ENCODE measurements at places on chromosomes 4 and X.

DNA sequence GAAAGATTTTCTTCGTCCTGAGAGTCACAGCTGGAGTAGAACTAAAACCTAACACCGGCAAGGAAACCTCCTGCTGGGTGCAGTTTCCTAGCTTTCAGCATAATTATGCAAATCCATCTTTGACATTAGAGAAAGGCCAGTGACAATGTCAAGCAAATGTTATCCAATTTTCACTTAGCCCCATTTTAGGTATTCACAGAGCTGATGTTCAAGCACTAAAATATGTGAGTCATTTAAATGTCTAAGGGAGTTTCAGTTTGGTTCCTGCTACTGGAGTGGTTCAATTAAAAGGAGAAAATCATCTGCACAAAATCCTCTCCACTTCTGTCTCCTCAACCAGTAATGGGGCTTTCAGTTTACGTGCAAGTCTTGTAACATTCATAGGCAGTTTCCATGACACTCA lies 37.1 kb upstream of the AMOT start:
- no peak for DNase-seq

DNA sequence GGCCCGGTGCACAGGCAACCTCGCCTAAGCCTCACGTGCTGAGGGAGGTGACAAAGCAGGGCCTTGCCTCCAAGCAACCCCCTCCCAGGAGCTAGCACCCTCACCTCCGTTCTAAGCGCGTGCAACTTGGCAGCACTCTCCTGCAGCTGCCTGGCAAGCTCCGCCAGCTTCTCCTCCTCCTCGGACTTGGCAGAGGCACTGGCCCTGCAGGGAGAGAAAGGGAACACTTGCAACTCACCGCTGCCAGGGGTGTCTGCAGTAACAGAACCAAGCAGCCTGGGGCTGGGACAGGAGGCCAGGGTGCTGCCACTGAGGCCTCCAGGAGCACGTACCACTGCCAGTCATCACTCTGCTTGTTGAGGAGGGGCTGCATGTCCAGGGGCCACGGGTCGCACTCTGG lies 10.3 kb upstream of the TREX2 start:
- DNase-seq: no peak

- no peak for DNase-seq
These were observed 187.3 kb upstream of the FAM241A start for GRCh38 chr4:111957997-111958396.

DNA sequence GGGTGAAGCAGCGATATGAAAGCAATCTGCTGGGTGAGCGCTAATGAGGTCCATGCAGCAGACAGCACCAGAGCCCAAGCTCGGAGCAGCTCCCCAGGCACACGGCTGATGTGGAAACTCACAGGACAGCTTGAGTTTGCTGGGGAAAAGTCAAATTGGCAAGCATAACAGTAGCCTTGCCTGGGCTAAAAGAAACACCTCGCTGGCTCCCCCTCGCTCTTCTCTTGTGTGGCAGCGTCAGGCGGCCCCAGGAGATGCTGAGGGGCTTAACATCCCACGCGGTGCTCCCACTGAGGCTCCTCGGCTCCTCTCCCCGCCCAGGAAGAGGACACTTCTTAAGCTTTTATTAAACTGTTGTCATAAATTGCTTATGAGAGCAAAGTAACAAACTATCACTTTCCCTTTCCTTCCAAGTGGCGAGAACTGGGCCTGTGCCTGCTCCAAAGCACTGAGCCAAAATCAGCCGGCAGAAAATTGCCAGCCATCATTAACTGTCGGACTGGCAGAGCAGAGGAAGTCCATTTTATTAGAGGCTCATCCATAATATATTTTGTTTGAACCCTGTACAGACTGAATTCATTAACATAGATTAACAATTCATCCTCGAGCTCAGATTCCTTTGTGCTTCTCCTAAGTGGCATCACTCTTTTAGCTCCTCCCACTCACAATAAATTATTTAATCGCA lies 111.4 kb downstream of the TSPAN5 start:
- no peak for DNase-seq

DNA sequence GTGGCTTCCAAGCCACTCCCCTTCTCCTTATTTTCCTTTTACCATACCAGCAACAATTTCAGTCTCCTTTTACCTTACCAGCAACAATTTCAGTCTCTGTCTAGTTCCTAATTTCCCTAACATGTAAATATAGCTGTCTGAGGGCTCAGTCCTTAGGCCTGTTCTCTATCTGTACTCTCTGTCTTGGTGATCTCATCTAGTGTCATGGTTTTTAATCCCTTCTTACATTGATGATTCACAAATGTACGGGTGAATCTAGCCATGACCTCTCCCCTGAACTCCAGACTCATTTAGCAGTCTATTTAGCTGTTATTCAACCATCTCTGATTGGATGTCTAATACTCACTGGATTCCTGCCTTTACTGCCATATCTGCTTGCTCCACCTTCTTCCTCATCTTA lies 7.2 kb downstream of the IL15 start:
- peak; percentile 70 for DNase-seq

- DNase-seq: no peak
These were observed 1145.6 kb upstream of the DIAPH2 start for GRCh38 chrX:95539041-95539440.

DNA sequence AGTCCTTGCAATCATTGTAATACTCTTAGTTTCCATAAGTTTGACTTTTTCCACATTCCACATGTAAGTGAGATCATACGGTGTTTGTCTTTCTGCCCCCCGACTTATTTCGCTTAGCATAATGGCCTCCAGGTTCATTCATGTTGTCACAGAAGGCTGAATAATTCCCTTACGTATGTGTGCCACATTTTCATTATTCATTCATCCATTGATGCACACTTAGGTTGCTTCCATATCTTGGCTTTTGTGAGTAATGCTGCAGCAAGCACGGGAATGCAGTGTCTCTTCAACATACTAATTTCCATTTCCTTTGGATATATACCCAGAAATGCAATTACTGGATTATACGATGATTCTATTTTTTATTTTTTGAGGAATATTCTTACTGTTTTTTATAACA lies 22.0 kb upstream of the VEGFC start:
- DNase-seq: peak; percentile 59

DNA sequence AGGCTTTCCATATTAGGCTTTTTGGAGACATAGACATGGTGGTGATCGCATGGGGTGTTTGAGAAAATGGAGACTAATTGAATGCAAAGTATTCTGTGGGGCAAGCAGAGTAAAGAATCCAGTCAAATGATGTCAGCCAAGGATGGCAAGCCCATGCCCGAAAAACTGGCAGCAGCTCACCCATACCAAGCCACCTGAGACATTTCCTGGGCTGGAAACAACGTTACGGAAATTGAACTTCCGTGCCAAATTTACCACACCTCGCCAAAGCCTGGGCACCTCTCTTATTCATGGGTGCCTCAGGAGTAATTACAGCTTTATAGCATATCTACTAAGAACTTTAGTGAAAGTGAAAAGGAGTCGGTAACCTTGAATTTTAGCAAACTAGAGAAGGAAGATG lies 166.4 kb downstream of the CBR4 start:
- no peak for DNase-seq

GRCh38 chr4:91961504-91961903 lies 342.3 kb upstream of the GRID2 start:
- DNase-seq: peak; percentile 36

DNA sequence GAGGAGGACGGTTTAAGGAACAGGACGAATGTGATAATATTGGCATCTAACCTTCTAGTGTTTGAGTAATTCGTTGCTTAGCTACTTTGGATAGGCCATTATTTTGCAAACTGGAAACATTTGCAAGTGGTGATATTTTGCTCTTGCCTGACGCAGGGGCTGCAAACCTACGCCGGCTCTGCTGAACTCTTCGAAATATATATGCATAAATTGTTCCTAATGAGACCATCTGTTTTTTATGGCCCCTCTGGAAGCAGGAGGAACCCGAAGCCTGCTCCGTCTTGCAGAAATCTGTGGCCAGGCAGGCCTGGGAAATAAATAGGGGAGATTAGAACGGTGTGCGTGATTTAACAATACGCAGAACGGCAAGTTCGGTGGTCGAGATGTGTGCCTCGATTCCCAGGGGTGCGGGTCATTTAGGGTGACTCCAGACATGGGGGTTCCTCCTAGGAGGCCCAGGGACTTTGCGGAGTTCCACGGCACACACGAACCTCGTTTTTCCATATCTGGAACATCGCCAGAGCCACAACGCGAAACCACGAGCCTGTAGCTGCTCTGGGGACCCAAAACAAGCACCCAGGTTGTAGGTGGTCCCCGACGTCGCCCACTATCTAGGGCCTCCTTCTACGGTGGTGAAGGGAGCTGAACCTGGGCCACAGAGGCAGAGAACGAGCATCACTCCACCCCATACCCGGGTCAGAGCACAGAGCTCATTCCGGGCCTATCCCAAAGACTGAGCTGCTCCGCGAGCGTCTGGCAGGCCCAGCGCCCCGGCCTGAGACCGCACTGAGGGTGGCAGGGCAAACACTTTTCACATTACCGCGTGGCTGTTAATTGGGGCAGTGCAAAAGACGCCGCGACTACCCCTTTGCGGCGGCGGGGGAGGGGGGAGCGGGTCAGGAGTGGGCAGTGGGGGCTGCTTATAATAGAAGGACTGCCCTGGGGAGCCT lies 89.7 kb downstream of the BCOR start:
- no peak for DNase-seq

GRCh38 chrX:124289443-124289842 lies 43.0 kb upstream of the TEX13D start:
- DNase-seq: no peak

- DNase-seq: no peak
These were observed 28.6 kb downstream of the CDS1 start for GRCh38 chr4:84611531-84611930.

GRCh38 chr4:8419222-8420041 lies 21.1 kb downstream of the ACOX3 start:
- no peak for DNase-seq

- no peak for DNase-seq
These were observed 536.9 kb downstream of the RAPGEF2 start for GRCh38 chr4:159639671-159640323.

- DNase-seq: no peak
These were observed 46.2 kb downstream of the TMEM164 start for GRCh38 chrX:110049096-110049495.

GRCh38 chr4:98653890-98654867 lies 4.2 kb downstream of the TSPAN5 start:
- peak; percentile 84 for DNase-seq

- peak; percentile 83 for DNase-seq
These were observed 23.8 kb downstream of the NUDT6 start for GRCh38 chr4:122898370-122899150.

DNA sequence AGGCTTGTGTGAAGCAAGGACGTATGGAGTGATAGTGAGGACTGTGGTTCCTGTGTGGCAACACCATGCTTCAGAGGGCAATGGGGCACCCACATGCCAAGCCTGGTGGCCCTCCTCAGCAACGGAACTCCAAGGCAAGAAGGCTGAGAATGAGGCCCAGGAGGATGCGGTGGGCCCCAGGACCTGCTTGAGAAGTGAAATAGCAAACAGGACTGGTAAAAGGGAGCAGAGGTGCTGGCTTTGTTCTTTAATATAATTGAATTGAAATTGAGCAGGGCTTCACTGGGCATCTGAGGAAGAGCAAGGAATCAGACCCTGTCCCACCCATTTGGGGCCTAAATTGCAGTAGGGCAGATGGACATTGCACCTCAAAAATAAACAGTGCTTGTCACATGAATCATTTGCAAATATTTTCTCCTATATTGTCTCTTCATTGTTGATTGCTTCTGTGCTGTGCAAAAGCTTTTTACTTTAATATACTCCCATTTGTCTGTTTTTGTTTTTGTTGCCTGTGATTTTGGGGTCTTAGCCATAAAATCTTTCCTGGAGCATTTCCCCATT lies 2.3 kb downstream of the TMEM187 start:
- no peak for DNase-seq

DNA sequence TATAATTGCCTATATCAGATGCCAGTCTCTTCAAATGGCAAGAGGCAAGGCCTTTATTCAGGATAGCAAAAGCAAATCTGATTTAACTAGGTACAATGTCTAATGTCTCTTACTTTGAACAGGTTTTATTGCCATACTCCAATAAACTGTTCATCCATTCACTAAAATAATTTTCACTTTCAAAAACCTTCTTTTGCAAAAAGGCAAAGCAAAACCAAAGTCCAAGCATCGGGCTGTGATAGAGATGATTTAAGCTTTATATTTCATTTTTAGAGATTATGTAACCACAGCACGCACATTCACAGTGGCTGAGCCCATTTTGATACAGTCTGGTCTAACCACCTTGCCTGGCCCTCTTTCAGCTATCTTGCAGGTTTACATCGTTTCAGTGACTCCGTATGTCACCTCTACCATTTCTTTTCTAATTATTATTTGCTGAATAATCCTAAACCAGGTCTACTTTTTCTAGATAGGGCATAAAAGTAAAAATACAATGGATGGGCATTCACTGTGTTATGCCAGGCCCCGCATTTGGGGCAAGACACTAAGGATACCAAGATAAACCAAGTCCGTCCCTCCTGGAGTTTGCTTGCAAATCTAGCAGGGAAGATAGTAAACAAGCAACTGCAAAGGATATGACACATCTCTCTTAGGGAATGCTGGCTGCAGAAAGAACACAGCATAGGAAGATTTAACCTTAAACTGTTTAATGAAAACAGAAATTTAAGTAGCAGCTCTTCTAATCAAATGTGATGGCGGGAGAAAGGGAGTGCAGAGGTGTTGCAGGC lies 1.8 kb downstream of the CASP3 start:
- no peak for DNase-seq

DNA sequence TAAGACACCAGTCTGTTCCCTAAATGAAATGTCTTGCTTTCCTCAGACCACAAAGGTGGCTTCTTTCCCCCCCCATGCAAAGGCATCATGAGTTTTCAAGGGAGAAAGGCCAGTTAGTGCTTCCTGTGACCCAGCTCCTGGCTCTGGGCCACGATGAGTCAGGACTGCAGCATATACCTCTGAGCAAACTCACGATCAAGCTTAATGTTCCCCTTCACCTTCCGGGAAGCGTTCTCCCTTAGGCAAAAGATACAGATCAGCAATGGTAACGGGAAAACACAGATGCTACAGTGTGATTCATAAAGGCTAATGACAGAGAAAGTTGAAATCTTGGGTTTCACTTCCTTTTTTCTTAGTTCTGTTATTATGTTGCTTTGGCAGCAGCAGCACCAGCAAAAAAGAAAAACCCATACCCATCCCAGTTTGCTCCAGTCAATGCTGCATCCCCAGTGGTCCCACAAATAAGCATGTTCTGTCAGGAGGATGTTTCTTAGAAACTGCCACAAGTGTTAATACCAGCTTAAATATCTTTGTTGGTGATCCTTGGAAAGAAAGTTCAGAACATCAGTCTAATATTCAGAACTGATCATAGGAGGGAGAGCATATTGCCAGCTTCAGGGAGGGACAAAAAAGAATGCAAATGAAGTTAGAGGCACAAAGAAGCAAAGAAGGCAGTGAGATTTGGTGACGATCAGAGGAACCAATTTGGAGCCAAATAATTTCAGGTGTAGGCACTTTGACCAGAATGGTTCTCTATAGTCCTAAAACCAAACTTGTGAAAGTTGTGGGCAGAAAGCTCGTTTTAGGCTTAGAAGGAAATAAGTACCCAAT lies 41.2 kb downstream of the LONRF3 start:
- peak; percentile 67 for DNase-seq

GRCh38 chr4:186514271-186514950 lies 41.0 kb downstream of the MTNR1A start:
- no peak for DNase-seq

- no peak for DNase-seq
These were observed 437.8 kb upstream of the FAM241A start for GRCh38 chr4:111707491-111707890.
